ENCODE measurements at places on chromosomes 12 and 14.

DNA sequence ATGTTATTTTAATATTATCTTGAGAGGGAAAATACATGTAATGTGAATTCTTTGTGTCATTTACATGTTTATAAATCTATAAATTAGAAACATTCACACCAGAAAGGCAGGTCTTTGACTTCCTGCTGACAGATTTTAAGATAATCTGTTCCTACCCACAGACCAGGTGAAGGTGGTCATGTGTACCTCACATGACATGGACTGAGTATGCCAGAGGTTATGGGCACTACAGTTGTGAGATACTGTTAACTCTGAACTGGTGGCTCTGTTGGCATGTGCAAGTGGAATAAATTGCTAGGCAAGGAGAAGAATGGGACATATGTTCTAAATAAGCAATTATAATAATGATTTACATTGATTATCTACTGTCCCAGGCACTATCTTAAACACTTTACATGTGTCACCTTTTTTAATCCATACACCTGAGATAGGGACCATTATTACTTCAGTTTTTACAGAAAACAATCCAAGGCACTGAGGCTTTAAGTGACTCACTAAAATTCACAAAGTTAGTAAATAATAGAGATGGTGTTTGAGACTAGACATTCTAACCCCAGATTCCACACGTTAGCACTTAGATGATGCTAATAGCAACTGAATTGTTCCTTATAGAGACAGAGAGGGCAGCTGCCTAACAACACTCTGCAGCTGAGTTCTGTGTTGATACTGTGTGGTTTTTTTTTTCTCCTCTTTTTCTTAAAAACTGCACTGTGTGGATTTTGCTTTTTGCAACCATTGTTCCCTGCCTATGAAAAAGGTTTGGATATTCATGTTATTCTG, 23.8 kb downstream of the SLC16A7 start:
- DNase-seq = no peak

DNA sequence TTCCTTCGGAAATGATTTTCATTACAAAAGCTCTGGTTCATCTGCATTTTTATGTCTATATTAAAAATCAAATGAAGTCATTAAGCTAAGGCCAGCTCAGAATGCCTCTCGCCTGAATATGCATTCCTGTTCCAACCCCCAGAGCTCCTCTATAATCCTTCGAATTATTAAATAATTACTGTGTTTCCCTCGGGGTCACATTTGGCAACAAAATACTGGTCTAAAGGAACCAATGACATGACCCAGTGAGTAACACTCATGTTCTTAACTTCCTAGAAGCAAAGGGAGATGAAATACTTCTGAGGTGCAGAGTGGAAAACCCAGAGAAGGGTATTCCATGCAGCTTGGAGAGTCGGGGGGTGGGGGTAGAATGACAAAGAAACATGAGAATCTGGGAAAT, 68.3 kb downstream of the FOXN3 start:
- DNase-seq = no peak

- DNase-seq = no peak
These were observed 76.9 kb upstream of the ATF1 start for GRCh38 chr12:50686976-50687375.

DNA sequence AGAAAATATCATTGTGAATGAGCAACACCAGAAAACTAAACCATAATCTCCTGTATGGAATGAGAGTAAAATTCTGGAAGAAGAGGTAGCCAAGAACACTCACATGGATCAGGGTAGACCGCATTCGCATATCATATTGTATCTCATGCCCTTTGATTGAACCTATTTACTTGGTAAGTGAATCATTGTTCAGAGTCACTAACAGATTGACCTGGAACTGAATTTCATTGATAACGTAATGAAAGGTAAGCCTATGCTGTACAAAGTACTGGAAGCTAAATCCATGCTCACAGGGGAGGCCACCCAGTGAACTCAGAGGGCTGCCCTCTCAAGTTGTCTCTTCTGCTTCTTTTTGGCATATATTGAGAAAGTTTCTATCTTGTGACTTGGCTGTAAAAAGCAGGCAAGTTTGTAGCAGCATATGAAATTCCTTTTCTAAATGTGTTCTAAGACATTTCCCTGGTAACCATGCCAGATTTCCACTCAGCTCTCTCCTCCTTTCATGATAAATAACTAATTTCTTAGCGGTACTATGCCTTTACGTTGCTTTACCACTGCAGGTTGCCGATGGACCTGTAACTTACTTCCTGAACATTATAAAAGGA, 91.4 kb downstream of the PLCZ1 start:
- DNase-seq = no peak

- DNase-seq = peak; percentile 77
These were observed at the start of gene YBX3 for GRCh38 chr12:10722905-10723746. Gene YBX3 (minus strand): TSS chr12:10723323. CDS start chr12:10723111, 212 bp downstream.

- DNase-seq = no peak
These were observed 18.0 kb downstream of the ACIN1 start for GRCh38 chr14:23076785-23077408.

DNA sequence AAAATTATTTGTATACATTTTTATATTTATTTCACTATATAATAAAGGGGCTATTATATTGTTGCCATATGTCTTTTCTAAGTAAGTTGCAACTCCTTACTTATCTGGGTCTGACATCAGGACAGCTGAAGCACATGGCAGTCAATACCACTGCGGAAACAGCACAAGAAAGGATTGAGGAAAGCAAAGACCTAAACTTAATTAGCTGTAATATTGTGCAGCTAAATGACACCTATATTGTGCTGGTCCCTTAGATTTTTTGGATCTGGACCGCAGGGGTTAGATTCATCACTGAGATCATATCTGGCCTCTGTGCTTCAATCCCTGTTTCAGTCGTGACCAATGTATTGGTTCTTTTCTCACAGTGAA, 359.6 kb upstream of the DIO2 start:
- DNase-seq = no peak

- peak; percentile 72 for DNase-seq
These were observed 76.6 kb downstream of the PAX9 start for GRCh38 chr14:36738269-36738668.

GRCh38 chr14:103578401-103579075, 15.8 kb downstream of the COA8 start:
- no peak for DNase-seq

GRCh38 chr12:8491646-8492530, 21.4 kb upstream of the CLEC4D start:
- DNase-seq = no peak

GRCh38 chr14:103705118-103705503, 10.1 kb downstream of the XRCC3 start:
- no peak for DNase-seq

DNA sequence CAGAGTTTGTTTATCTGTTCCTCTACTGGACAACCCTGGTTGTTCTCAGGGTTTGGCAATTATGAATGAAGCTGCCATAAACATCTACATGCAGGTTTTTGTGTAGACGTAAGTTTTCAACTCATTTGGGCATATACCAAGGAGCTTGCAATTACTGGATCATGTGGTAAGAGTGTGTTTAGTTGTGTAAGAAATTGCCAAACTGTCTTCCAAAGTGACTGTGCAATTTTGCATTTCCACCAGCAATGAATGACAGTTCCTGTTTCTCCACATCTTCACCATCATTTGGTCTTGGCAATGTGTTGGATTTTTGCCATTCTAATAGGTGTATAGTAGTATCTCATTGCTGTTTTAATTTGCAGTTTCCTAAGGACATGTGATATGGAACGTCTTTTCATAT, 39.8 kb upstream of the FBXO33 start:
- no peak for DNase-seq

DNA sequence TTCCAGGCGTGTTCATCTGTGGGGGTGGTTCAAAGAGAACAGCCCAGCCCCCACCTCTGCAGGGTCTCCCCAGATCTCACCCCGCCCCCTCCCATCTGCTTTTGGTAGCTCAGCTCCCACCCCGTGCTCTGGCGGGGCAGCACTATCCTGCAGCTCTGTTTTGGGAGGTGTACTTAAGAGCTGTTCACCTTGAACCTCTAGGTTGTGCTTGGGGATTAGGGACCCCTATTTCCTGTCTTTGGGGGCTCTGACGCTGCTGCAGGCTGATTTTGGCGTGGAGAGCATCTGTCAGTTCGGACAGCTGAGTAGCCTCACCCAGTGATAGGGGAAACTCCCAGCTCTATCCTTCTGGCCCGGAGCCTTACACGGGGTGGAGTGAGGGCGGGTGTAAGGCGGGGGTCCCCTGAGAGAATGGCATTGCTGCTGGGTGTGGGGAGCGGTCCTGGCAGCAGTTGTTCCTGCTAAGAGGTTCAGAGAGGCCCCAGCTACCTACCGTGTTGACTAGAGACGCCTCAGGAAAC, 765 bp downstream of the TMEM120B start:
- DNase-seq = no peak

- no peak for DNase-seq
These were observed 125.9 kb downstream of the ZNF664 start for GRCh38 chr12:124098887-124099286.

DNA sequence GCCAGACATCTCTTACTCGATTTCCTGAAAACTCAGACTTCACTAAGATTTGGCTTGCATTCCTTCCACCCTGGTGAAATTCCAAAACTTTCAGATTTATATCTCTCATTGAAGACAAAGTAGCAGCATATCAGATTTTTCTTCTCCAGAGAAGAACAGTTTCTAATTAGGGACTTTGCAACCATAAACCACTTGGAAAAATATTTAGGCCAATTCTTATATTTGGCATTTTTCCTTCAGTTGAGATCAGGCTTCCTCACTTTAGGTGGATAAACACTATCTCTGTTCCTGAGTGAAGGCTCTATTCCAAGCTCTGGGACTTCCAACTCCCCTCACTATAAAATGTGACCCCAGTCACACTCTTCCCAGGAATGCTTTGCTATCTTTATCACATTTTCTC, 1434.3 kb upstream of the FLRT2 start:
- DNase-seq = no peak

DNA sequence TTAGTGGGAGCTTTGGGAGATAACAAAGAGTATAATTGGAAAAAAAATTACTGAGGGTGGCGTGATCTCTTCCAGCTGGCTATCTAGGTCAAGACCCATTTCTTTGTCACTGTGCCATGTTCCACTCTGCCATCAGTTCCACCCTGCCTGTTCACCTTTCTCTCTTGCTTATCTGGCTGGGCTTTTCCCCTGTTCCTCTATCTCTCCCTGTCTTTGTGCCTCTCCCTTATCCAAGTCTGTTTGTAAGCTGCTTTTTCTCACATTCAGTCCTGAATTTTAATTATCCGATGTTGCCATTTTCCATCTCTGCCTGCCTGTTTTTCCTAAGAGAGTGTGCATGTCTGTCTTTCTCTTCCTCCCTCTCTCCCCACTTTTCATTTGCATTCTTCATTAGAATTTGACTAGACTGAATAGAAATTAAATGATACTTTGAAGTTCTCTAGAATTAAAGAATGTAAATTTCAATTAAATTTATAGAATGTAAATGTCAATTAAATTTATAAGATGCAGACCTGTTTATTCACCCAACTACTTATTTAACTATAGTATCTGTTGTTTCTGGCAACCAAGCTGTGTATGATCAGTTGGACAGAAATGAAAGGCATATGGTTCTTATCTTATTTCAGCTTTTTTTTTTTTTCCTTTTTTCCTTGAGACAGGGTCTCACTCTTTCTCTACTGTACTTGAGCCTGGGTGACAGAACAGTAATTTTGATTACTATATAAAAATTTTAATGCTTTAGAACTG, 40.9 kb upstream of the A2ML1 start:
- no peak for DNase-seq

GRCh38 chr12:108778053-108778452, 46.7 kb upstream of the CORO1C start:
- DNase-seq = no peak

DNA sequence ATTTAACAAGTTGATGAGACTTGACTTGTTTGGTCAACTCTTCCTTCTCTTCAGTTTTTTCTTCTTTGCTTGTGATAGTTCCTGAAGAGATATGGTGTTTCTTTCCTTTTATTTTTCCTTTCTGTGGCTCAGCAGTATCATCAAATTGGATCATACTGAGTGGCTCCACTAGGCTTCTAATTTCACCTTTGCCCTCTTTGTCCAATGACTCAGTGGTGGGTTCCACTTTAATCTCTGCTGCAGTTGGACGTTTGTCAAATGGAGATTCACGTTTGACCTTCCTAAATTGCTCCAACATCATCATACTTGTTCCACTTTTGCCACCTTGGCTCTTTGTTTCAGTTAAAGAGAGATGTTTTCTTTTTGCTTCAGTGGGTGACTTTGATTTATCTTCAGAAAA, 41.5 kb downstream of the FAM186A start:
- DNase-seq = no peak

GRCh38 chr14:33070475-33070874, 131.8 kb downstream of the NPAS3 start:
- no peak for DNase-seq

GRCh38 chr12:98725476-98726247, 80.6 kb downstream of the APAF1 start:
- DNase-seq = peak; percentile 54

- DNase-seq = no peak
These were observed 7.6 kb upstream of the KCNA5 start for GRCh38 chr12:5036031-5036430.

DNA sequence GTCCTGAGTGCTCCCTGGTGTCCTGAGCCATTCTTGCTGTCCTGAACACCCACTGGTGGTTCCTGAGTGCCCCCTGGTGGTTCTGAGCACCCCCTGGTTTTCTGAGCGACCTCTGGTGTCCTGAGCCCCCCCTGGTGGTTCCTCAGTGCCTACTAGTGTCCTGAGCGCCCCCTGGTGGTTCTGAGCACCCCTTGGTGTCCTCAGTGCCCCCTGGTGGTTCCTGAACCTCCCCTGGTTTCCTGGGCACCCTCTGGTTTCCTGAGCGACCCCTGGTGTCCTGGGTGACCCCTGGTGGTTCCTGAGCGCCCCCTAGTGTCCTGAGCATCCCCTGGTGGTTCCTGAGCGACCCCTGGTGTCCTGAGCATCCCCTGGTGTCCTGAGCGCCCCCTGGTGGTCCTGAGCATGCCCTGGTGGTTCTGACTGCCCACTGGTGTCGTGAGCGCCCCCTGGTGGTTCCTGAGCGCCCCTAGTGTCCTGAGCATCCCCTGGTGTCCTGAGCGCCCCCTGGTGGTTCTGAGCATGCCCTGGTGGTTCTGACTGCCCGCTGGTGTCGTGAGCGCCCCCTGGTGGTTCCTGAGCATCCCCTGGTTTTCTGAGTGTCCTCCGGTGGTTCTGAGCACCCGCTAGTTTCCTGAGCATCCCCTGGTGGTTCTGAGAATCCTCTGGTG, 473.1 kb downstream of the TMEM121 start:
- DNase-seq = peak; percentile 48

DNA sequence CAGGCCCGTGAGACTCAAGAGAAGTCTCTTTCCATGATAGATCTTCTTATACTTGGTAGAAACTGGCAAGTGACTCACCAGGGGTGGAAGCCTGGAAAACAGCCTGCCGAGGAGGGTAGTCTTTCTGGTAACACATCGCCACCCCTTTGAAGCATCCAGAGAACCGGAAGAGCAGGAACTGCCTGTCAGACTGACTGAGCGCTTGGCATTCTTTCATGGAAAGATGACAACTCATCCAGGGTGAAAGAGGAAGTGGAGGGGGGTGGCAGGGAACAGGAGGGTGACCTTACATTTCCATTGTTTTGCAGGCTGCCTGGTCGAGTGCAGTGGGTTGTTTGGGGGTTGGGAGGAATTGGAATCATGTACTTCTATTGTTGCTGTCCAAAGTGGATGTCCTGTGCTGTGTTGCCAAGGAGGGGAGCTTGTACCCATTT, 34.5 kb downstream of the PRKCH start:
- DNase-seq = peak; percentile 98

Measured in HT1080 (cell line).